Gastrocnemius medialis (tissue), 4 donors: ENCODE measurements at places on chromosomes 6 and 20. TPM values are rescaled to one million over a fixed set of nuclear protein-coding genes. Genes with fewer than 3 reads are reported as not detected.

- H3K27ac ChIP-seq = no peak overlapping the region
- no peak for DNase-seq
- no peaks in the 10 kb centered on the region for H3K36me3 ChIP-seq
- H3K27me3 ChIP-seq = no peaks in the 10 kb centered on the region
- H3K4me1 ChIP-seq = no peaks in the 10 kb centered on the region
- H3K4me3 ChIP-seq = no peak overlapping the region
These were observed 760.9 kb upstream of the FLRT3 start for GRCh38 chr20:15098351-15098750.

DNA sequence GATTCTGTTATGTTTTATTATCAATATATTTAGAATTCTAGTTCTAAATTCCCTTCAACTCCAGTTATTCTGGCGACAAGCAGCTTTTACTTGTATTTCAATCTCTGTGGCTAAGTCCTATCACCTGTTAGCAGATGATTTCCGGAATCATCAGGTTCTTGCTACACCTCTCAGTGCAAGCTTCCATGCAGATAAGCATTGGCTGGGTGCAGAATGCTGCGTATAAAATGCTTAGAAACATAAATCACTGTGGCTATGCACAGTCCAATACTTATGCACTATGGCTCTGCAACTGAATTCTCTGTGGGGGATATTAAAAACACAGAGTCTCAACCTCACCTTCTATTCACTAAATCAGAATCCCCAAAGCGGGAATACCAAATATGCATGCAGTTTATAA, 720.0 kb downstream of the EYS start:
- no peak overlapping the region for H3K27ac ChIP-seq
- no peak for DNase-seq
- no peaks in the 10 kb centered on the region for H3K27me3 ChIP-seq
- no peaks in the 10 kb centered on the region for H3K36me3 ChIP-seq
- no peak overlapping the region for H3K4me3 ChIP-seq

The PPP1R14C gene
- 15.8 TPM for total RNA-seq

DNA sequence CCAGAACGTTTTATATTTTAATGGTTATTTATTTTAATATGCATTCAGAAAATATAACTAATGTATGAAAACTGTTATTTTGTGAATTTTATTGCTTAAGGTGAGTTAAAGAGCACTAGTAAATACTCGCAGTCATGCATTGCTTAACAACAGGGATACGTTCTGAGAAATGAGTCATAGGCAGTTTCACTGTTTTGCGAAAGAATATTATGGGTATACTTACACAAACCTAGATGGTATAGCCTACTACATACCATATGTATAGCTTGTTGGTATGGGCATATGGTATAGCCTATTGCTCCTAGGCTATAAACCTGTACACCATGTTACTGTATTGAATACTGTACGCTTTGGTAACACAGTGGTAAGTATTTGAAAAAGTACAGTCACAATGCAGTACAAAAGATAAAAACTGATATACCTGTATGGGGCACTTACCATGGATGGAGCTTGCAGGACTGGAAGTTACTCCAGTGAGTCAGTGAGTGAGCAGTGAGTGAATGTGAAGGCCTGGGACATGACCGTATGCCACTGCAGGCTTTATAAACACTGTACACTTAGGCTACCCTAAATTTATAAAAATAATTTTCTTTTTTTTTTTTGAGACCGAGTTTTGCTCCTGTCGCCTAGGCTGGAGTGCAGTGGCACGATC, 38.5 kb downstream of the ARFGEF2 start:
- H3K27ac ChIP-seq = no peak overlapping the region
- H3K36me3 ChIP-seq = peaks cover 50% of the 10 kb centered on the region
- no peaks in the 10 kb centered on the region for H3K4me1 ChIP-seq
